ENCODE measurements at places on chromosomes 4 and X.

GRCh38 chr4:180682776-180683175 lies 1560.4 kb upstream of the TENM3 start:
- DNase-seq: no peak

GRCh38 chr4:158850800-158851644 lies 82.2 kb downstream of the FNIP2 start:
- DNase-seq: no peak

DNA sequence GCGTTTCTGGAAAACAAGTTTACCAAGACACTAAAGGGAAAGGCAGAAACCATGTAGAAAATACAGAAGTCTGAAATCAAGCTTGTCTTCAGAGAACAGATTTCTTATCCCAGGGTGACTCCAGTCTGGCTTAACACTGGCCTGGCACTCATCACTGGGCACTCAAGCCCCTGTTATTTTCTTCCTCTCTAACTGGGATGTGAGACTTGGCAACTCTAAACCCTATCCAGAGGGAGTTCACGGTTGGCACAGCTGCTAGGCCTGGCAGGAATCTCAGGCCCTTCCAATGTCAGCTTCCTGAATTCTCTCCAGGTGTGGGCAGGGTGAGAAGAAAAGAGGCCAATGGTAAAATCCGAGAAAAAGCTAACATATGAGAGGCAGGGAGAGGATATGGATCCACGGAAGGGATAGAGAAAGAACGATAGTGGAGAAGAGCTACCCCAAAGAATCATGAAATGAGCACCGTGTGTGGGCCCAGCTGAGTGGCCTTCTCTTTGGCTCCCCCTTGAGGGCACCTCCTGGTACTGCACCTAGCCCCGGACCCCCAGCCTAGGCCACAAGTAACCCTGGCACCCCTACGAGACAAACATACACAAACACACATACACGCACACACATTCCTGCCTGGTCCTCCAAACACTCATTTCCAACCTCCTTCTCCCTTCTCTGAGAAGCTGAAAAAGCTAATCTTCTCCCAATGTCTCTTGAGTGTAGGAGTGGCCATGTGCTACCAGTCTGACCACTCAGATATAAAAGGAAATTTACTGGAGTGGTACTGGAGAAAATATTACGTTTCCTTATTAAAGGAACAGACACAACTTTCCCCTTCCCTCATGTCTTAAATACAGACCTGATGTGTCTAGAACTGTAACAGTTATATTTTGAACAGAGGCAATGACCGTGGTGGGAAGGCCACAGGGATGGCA lies 16.6 kb upstream of the PTCHD1 start:
- DNase-seq: no peak

- no peak for DNase-seq
These were observed 50.5 kb downstream of the RHOH start for GRCh38 chr4:40247350-40247749.

DNA sequence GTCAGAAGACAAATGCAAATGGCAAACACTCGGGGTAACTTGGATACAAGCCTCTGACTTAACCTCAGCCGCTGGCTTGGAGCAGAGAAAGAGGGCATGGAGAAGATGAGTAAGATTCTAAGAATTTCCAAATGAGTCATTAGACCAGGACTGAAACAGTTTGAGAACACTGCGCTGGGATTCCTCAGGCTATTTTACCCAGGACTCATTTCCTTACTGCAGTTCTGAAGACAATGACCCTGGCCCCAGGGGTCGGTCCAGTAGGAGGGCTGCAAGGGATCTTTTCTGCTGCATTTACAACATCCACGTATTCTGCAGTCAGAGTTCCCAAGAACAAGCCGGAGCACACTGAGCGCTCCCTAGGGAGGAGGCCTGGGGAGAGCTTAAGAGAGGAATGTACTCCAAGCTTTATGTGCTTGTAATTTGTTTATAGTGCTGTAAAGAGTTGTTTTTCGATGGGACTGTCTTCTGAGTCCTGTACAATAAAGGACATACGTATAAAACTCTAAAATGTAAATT lies 27.3 kb upstream of the SORBS2 start:
- DNase-seq: no peak

GRCh38 chrX:39310891-39311290 lies 509.6 kb downstream of the MID1IP1 start:
- DNase-seq: no peak

- DNase-seq: no peak
These were observed 169.0 kb upstream of the MBNL3 start for GRCh38 chrX:132657876-132658275.

GRCh38 chr4:17811078-17811603 lies 362 bp downstream of the NCAPG start:
- DNase-seq: no peak

GRCh38 chr4:182018691-182019090 lies 224.5 kb upstream of the TENM3 start:
- no peak for DNase-seq

DNA sequence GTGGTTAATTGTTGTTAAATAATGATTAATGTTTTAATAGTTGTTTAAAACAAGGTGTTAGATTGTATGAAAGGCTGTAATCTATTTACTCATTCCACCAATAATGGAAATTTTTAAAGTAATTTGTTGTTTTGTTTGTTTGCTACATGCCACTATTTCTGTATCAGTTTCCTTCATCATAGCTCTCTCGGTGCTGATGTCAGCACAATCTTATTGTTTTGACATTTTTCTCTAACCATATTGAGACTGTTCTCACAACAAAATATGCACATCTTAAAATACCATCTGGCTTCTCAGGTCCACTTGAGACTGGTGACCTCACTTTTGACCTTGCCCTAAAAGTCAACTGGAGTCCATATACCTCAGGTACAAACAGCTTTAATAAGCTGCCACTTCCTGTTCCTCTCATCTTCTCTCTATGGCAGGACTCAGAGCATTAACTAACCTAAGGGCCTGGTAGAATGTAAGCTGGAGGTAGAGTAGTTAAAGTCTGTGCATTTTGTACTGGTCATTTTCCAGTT lies 1.0 kb upstream of the GUCY1B1 start:
- no peak for DNase-seq

DNA sequence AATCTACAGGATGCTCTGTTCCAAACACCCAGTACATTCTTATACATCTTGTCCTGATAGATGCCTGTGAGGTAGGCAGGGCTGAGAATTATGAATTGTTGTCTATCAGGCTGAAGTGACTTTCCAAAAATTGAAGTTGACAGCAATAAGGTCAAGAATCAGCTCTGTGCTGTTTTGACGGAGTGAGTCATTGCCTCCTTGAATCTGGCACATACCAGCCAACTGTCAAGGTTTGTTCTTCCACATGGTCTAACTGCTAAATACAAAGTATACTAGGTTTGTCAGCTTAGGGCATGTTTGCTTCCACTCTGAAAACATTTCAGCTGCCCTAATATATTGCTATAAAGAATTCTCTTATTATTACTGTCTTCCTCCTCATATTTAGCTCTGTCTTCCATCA lies 32.3 kb downstream of the SH3RF1 start:
- DNase-seq: no peak

GRCh38 chrX:14355556-14355955 lies 173.8 kb upstream of the GLRA2 start:
- DNase-seq: no peak

- no peak for DNase-seq
These were observed at the start of gene FGFBP2 for GRCh38 chr4:15963001-15963451. Gene FGFBP2 (minus strand): TSS chr4:15963175. CDS start chr4:15963129, 46 bp downstream.

GRCh38 chrX:120677004-120677652 lies 47.3 kb upstream of the C1GALT1C1 start:
- no peak for DNase-seq

DNA sequence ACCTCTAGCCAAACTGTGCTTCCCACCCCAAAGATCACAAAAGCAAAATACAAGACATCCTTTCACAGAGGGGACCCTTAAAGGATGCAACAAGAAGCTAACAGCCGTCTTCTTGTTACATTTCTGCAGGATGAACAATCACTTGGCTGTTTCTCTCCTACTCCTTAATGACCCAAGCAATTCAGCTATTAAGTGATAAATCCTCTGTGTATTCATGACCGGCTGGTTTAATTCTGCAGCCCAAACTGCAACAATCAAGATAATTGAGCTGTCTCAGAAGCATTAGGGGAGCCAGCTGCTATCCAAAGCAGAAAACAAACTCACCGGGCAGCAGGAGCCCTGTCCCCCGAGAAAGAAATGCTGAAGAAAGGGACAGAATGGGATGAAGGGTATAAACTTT lies 85.9 kb upstream of the ACSL4 start:
- DNase-seq: no peak

DNA sequence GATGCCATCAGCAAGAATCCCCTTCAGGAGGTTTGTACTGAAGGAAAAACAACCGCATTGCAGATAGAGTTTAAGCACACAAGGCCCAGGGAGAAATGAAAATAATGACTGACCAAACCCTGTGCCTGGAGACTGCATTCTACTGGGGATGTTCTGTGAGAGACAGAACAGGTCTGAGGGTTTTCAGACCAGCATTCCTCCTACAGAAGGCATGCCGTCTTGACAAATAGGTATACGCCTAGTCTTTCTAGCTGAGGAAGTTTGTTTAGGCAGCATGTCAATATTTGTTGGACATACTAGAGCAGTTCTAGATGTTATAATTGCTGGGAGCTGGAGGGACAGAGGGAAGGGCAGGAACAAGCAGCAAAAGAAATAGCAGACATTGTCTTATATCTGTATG lies 68.4 kb upstream of the SCOC start:
- DNase-seq: no peak

DNA sequence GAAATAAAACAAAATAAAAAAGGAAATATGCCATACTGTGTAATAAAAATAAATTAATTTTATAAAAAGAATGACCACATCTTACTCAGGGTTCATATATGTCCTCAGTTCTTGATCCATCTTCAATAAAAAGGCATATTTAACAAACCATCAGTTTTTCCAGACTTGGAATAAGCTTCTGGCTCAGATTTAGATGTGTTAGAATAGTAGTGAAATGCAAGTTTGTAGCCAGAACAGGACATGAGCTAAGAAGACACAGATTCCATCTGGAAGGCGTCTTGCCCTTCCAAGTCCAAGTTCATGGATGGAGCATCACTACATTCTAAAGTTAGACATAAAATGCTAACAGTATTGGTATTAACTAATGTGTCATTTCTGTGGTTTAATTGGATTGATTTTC lies 10.3 kb upstream of the LSM6 start:
- no peak for DNase-seq

DNA sequence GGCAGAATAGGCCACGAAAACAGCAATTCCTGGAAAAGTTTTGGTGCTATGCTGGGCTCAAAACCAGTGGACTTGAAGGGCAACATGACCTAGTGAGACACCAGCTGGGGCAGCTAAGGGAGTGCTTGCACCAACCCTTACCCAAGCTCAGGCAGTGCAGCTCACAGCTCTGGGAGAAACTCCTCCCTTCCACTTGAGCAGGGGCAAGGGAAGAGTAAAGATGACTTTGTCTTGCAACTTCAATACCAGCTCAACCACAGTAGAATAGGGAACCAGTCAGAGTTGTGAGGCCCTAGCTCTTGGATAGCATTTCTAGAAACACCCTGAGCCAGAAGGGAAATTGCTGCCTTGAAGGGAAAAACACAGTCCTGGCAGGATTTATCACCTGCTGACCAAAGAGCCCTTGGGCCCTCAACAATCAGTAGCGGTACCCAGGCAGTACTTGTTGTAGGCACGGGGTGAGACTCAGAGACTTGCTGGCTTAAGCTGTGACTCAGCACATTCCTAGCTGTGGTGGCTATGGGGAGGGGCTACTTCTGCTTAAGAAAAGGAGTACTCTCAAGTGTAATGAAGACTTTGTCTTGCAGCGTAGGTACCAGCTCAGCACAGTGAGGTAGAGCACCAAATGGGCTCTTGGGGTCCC lies 19.7 kb upstream of the ABCG2 start:
- no peak for DNase-seq

DNA sequence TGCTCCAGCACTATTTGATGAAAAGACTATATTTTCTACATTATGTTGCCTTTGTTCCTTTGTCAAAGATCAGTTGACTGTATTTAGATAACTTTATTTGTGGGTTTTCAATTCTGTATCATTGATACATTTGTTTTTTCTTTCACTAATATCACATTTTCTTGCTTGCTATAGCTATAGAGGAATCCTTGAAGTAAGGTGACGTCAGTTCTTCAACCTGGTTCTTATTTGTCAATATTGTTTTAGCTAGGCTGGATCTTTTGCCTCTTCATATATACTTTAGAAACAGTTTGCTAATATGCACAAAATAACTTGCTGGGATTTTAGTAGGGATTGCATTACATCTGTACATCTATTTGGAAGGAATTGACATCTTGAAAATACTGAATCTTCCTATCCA lies 21.0 kb downstream of the TECRL start:
- DNase-seq: no peak

- DNase-seq: no peak
These were observed 112.9 kb upstream of the VCX start for GRCh38 chrX:7730071-7730470.

- no peak for DNase-seq
These were observed 220.0 kb downstream of the PCDH18 start for GRCh38 chr4:137312257-137312656.

GRCh38 chr4:170169699-170170098 lies 79.9 kb upstream of the AADAT start:
- DNase-seq: no peak

DNA sequence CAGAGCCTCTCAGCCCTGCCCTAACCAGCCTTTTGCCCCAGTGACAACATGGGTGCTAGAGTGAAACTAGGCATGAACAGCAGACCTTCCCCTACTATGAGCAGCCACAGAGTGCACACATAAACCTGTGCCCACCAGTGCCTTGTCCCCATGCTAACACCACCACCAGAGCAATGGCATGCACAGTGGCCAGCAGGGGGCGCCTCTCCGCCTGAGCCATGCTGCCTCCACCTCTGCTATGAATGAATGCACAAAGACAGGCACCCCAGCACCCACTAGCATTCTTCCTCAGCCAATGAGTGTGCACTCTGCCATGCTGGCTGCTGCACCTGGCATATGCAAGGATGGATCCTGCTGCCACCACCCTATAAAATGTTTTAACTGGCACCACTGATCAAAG lies 286.9 kb upstream of the FGF16 start:
- no peak for DNase-seq

DNA sequence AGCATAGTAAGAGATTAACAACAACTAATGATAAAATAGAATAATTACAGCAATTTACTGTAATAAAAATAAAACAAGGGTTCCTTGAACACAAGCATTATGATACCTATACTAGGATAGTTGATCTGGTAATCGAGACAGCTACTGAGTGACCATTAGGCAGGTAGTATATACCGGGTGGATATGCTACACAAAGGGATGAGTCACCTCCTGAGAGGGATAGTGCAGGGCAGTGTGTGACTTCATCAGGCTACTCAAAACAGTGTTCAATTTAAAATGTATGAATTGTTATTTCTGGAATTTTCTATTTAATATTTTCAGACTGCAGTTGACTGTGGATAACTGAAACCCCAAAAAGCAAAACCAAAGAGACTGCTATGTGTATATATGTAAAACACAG lies 9.7 kb upstream of the ANTXR2 start:
- DNase-seq: no peak

- no peak for DNase-seq
These were observed 11.3 kb downstream of the MAGEA1 start for GRCh38 chrX:153190381-153190780.

DNA sequence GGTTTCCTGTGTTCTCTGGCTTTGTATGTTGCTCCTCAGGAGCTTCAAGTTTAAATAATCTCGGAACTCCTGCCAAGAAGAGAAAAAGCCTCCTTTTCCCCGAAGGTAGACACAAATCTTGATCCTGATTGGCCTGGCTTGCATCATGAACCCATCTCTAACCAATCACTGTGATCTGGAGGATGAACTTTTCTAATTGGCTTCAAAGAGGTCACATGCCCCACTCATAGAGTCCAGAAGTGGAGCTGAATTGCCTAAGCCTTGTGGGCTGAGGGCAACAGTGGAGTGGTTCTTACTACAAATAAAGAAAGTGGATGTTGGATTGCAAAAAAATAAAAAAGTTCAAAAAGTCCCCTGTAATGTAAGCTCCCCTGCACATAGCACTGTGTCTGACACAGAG lies 245.9 kb downstream of the MID1IP1 start:
- no peak for DNase-seq
